ENCODE measurements at places on chromosomes 2 and 18.

GRCh38 chr2:147110317-147110716 is 734.5 kb upstream of the ACVR2A start:
- DNase-seq, result no peak

DNA sequence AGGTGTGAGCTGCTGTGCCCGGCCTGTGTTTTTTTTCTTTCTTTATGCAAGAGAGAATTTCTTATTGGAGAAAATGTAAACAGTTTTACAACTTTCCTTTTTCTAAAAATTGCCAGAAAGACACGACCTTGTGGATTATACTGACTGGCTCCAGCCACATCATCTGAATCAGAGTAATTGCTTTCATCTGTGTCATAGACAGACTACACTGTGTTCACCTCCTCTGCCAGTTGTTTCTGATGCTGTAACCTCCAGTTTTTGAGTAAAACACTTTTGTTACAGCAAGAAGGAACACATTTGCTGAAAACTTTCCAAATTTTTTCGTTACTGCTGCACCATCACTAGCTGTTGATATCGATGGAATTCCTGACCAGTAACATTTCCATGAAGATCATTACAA is 43.9 kb upstream of the PLEKHM3 start:
- DNase-seq, result no peak

- DNase-seq, result peak; percentile 11
Observed at GRCh38 chr2:109046925-109047508, 58.0 kb upstream of the EDAR start.

GRCh38 chr18:7370802-7371201 is 139.9 kb downstream of the LRRC30 start:
- no peak for DNase-seq

GRCh38 chr2:18169121-18169892 is 290.8 kb downstream of the KCNS3 start:
- no peak for DNase-seq

- DNase-seq, result peak; percentile 34
Observed at GRCh38 chr2:41896186-41896846, 151.5 kb upstream of the PKDCC start.

- no peak for DNase-seq
Observed at GRCh38 chr2:45067859-45068570, 58.8 kb upstream of the SIX2 start.

DNA sequence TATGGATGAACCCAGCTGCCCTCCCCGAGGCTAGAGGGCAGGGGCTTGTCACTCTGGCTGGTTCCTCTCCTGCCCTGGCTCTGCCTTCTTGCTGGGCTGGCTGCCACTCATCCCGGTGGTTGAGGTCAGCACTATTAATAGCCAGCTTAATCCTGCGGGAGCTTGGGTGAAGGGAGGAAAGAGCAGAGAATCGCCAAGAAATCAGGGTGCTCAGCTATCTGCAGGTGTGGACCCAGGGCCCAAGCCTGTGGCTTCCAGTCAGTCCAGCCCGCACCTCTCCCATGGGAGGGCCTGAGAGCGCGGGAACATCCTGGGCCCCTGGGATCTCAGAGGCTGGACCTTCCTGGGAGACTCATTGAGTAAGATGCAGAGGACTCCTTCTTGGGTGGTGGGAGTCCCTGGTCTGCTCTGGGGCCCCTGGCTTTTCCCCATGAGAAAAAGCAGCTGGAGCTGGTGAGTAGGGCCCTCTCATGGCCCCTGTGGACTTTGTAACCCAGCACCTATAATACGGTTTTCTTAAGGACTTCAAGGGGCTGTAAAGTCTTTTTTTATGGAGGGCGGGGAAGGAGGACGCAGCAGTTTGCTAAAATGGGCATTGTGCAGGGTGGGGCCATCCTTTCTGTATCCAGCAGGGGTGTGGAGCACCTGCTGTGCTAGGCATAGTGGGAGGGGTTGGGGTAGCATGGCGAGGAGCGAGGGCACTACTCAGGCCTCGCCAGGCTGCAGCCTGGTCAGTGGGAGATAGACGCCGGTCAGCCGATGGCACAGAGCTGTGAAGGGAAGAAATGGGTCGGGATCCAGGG is 27.4 kb upstream of the CNNM3 start:
- no peak for DNase-seq

DNA sequence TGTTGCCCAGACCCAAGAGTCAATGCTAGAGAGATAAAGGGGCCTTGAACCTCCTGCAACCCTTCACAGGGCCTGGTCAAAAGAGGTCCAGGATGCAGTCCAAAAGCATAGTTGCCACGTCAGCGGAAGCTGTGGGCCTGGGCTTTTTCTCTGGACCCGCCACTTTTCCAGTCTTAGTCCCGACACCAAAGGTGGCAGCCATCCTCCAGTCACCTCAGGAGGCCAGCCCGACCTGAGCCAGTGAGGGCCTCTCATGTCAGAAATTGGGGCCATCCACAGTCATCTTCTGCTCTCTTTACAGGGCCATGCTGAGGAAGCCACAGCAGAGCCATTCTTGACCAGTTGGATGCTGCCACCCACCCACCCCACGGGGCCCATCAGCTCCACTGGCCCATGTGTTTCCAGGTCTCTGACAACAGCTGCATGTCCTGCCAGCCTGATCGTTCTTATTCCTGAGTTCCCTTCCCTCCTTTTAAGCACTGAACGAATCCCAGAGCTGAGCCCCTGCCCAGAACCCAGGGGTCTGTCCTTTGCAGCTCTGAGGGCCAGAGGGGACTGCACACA is 34.1 kb upstream of the KLHL29 start:
- DNase-seq, result no peak

DNA sequence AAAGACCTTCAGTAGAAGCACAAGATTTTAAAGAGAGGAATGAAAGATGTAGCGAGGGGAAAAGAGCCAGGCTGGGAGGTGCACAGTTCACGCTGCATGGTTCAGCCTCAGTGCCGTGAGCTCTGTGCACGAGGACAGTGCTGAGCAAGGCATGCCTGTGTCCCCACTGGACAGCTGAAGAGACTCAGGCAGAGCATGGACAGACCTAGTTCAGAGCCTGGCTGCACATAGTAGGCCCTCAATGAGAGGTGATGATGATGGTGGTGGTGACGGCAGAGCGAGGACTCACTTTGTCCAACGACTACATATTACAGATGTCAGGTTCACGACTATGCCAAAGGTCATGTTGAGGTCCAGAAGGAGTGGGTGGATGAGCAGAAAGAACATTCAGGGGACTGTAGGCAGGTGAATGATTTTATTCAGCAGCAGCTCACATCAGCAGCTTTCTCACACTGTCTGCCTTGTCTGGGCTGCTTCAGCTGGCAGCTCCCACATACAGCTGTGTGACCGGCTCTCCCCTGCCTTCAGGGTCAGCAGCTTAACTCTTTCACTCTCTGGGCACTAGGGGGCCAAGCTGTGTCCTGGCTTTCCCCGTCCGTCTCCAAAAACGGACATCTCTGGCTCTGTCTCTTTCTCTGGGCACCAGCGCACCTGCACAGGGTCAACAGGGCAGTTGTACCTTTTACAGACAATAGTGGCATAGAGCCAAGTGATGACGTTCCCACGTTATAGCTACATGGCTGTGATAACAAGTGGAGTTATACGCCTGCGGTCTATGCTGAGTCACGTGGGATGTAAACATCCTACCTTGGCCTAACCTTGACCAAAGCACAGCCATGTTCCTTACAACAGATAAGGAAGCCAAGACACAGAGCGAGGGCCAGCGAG is 128.8 kb upstream of the MSH6 start:
- no peak for DNase-seq

GRCh38 chr2:529424-529823 is 147.8 kb downstream of the TMEM18 start:
- DNase-seq, result no peak

- no peak for DNase-seq
Observed at GRCh38 chr2:119688616-119689015, 9.6 kb downstream of the TMEM177 start.

DNA sequence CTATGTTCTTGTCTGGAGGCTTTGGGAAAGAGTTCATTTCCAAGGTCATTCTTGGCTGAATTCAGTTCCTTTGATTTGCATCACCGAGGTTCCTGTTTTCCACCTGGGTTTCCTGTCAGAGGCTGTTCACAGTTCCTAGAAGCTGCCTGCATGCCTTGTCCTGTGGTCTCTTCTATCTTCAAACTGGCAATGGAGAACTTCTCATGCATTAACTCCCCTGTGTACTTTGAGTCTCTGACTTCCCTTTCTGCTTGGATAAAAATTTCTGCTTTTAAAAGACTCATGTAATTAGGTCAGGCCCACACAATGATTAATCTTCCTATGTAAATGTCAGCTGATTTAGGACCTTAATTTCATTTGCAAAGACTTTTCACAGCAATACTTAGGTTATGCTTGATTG is 499.3 kb upstream of the FANCL start:
- DNase-seq, result no peak

DNA sequence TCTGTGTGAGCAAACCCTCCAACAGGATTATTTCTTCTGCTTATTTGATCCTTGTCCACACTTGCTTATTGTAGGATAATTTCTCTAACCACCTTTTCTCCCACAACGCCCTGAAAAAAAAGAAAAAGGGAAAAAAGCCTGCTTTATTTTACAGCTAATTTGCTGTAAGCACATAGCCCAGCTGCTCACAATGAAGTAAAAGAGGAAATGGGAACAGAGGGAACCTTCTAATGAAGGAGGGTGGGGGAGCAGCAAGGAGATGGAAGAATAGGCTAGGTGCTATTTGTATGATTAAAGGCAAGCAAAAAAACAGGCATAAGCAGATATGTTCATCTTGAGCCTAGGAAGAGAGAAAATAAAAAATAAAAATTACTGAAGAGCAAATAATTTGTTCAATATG is 331.6 kb downstream of the TXNL1 start:
- DNase-seq, result no peak

- DNase-seq, result no peak
Observed at GRCh38 chr18:61898640-61899101, 5.9 kb upstream of the RNF152 start.

GRCh38 chr2:96655526-96655925 is 13.0 kb downstream of the FER1L5 start:
- DNase-seq, result no peak

GRCh38 chr2:184314829-184315228 is 283.5 kb upstream of the ZNF804A start:
- no peak for DNase-seq

- peak; percentile 21 for DNase-seq
Observed at GRCh38 chr2:11498543-11499034, 32.6 kb upstream of the E2F6 start.

- DNase-seq, result no peak
Observed at GRCh38 chr2:26767129-26767528, 3.0 kb downstream of the SLC35F6 start.

- no peak for DNase-seq
Observed at GRCh38 chr2:191441496-191442214, 196.5 kb downstream of the MYO1B start.

DNA sequence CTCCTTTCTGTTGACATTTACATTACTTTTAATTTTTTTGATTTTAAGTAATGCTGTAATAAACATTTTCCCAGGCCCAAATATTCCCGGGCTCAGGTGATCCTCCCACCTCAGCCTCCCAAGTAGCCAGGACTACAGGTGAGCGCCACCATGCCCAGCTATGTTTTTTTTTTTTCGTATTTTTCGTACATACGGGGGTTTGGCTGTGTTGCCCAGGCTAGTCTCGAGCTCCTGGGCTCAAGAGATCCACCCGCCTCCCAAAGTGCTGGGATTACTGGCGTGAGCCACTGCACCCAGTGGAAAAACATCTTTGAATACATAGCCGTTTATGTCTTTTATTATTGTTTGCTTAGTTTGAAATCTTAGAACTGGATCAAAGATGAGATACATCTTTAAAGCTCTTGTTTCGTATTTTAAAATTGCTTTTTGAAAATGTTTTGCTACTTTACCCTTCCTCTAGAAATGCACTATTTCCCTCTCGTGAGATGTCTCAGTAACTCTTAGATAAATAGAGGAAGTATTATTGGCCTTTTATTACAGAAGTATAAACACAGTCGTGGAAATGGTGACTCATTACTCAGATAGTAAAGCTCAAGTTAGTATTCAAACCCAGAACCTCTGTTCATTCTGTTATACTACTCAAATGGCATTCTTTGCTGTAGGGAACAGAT is 2.4 kb downstream of the SMCHD1 start:
- no peak for DNase-seq

DNA sequence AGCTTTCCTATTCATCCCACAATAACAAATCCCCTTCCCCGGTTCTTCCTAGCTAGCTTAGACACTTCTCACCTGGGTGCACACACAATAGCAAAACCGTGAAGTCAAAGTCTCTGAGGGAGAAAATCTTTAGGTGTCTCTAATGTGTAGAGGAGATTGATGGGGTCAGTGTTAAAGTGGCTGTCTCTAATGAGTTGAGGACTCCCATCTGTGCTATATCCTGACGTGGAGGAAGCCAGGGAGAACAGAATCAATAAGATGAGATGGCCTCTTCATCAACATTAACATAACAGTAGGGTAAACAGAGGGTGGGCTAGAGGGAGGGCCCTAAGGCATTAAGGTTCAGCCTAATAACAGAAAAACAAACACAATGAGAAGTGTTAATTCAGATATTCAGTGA is 120.4 kb downstream of the SLC5A7 start:
- DNase-seq, result no peak

DNA sequence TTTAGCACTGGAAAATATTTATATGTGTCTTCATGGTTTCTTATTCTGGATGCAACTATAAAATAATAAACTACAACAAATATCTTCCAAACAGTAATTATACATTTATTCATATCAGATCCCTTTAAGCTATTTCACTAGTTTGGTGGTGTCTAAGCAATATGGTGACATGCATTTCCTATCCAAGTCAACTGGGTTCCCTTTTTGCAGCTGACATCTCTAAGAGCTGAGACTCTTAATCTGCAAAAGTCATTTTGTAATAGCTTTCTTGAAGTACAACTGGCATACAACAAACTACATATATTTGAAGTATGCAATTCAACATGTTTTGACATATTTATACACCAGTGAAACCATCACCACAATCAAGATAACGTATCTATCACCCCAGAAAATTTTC is 59.9 kb upstream of the SLC1A4 start:
- no peak for DNase-seq

GRCh38 chr2:39640107-39640506 is 25.6 kb upstream of the TMEM178A start:
- DNase-seq, result no peak

GRCh38 chr2:186459009-186459408 is 27.1 kb upstream of the ZC3H15 start:
- DNase-seq, result no peak

DNA sequence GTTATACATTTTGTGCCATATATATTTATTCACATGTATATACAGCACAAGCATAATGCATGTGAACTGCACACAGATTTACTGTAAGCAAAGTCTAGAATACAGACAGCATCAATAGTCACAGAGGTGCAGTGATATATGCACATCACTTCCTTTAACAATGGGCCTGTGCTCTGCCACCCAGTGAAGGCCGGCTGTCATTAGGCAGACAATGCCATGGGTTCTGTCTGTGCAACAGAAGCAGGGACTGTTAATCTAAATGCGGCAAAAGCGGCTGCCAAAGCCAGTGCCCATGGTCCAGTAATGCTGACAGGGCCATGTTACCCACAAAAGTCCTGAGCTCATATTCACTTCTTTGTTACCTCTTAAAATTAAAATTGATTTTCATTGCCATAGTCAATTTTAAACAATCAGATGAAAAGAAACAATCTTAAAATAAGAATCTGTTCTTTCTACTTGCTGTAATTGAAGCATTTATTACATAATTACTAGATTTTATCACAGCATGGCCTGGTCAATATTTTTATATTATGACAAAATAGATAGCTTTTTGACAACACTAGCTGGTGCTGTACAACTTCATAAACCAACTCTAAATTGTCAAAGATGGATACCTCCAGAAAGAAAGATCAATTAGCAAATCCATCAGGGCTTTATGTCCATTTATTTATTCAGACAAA is 232.0 kb downstream of the STK39 start:
- DNase-seq, result no peak
